T-helper 9 cell (primary cell): ENCODE measurements at places on chromosomes 6 and 20.

DNA sequence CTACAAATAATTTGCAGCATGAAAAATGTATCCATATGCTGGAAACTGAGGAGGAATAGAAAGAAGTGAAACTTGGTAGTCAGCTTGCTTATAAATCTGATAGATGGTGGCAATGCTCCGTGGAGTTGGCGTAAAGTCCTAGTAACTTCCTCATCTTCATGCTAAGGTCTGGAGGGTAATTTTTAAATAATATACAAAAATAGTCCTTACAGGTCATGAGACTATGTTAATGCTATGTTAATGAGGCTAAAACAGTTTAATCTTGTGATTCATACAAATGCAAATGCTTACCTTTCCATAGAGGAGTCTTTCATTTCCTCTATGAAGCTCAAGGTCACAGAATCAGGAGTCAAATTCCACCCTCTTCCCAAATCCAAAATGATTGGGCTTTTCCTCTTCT, 9.4 kb upstream of the CRIP3 start:
- no peak for DNase-seq

DNA sequence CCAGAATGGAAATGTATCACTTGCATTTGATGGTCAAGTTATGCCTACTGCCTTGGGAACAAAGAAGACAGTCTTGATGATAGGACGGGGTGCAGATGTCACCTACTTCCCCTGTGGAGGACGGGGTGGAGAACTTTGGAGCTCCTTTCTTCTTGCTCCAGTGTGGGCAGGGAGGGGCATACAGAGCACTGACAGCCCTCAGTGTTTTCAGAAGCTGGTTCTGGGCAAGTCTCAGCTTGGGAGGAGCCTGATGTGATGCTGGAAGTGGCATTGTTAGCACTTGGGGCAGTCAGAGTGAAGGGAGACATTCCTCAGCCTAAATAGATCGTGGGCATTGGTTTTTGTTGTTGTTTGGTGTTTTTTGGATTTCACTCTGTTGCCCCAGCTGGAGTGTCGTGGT, 59.7 kb downstream of the SYNJ2 start:
- no peak for DNase-seq

- DNase-seq, result peak; percentile 21
Measured at GRCh38 chr6:90175627-90176538, 120.8 kb downstream of the BACH2 start.

DNA sequence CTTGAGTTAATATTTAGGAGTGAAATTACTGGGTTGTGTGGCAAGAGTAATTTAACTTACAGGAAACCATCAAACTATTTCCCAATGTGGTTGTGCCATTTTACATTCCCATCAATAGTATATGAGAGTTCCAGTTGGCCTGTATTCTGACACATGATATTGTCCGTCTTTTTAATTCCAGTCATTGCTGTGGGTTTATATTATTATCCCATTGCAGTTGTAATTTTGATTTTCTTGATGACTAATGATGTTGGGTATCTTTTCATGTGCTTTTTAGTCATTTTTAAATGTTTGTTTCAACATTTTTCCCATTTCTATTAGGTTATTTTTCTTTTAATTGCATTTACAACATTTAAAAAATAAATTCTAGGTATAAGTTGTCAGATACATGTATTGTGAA, 614.0 kb downstream of the UTRN start:
- DNase-seq, result no peak

- DNase-seq, result no peak
Measured at GRCh38 chr6:116385459-116385802, 14.7 kb downstream of the DSE start.

DNA sequence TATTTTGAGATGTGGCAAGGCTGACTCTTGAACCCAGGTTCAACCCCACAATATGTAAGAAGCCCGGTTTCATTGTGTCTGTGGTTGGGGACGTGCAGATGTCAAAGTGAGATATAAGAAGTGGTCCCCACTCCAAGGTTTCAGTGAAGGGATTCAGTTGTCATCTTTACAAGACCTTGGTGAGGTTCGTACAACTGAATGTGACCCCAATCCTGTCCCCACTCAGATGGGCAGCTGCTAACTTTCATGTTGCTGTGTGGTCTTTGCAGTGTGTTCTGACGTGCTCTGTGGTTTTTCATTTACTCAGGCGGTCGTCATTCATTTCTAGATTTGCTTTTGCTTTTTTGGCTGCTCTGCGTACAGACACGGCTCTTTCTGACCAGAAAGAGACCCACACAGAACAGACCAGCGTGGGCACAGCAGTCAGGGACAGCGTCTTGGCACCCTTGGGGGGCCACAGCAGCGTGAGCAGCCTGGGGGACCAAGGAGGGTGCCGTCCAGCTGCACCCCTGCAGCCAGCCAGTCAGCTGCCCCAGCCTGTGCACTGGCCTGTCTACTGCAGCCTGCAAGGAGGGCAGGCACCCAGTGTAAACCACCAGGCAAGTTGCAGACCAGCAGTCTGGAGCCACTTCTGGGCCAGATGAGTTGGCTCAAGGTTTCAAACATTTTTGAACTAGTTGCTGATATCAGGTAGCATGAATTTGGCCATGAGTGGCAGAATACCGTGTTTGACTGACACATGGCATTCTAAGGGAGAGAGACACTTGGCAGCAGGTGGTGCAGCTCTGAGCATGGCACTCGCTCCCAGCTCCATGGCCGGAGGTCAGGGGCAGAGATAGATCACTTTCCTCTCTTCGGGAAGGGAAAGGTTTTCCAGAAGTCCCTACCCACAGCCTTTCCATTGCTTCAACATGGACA, 49.4 kb upstream of the IRF4 start:
- DNase-seq, result no peak

- peak; percentile 4 for DNase-seq
Measured at GRCh38 chr6:137309078-137309762, 90.0 kb upstream of the IFNGR1 start.

DNA sequence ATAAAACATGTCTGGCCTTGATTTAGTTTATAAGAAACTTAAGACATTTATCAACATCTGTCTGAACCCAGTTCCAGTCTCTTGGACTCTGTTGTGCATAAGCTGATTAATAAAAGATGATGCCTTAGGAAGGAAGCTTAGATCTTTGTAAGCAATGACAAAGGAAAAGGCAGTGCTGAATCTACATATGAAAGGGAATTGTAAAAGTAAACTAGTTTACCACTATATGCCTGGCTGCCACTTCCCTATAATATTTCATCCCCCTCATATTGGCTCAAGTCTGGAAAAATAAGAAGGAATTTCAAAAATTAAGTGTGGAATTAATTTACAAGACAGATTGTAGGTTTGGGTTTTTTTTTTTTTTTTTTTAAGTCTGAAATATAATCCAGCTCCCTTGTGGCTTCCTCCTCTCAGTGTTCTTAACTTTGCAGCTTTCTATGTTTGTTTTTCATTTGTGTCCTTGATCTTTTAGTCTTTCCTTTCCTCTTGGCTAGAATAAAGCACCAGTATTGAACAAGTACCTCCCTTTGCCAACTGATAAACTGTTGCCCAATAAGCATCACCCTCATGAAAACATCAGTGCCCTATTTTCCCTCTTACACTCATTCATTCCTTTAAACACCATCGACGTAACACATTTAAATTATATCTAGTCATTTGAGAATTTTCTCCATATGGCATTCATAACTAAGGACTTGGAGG, 146.7 kb upstream of the TBX18 start:
- DNase-seq, result no peak

DNA sequence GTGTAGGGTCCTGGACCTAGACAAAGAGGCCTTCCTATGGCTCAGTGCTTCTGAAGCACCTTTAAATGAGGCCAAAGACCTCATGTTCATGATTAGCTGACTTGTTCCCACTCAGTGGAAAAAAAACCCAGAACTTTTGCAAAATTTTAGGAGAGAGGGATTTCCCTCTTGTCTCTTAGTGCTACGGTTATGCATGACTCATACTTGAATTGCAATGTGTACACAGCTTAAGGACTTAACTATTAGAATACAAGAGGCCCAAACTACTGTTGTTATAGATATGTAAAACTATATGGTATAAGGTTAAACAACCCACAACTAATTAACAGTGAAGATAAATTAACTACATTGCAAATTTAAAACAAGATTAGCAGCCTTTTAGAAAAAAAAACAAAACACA, 32.3 kb upstream of the HLA-A start:
- DNase-seq, result no peak
